ENCODE measurements at places on chromosomes 16 and 17. TPM values are rescaled to one million over a fixed set of nuclear protein-coding genes. Genes with fewer than 3 reads are reported as not detected.

MYCBPAP gene
- polyA plus RNA-seq = 9.1 TPM

SLC16A6 gene
- polyA plus RNA-seq = 0.77 TPM

VTN gene
- 0.72 TPM for polyA plus RNA-seq

OR1A1 gene
- polyA plus RNA-seq = not detected

GPR142 gene
- polyA plus RNA-seq = not detected

NCBP3 gene
- 104 TPM for polyA plus RNA-seq

FZD2 gene
- polyA plus RNA-seq = 30.5 TPM

CCL5 gene
- 4.7 TPM for polyA plus RNA-seq

OXLD1 gene
- 13.2 TPM for polyA plus RNA-seq

TPSD1 gene
- not detected for polyA plus RNA-seq

PRSS8 gene
- polyA plus RNA-seq = 108 TPM

ARHGAP27 gene
- 30.3 TPM for polyA plus RNA-seq

TIMP2 gene
- polyA plus RNA-seq = 196 TPM

NOG gene
- polyA plus RNA-seq = 1.1 TPM

TMEM132E gene
- polyA plus RNA-seq = 0.13 TPM

EPN2 gene
- 50.2 TPM for polyA plus RNA-seq

ZPBP2 gene
- not detected for polyA plus RNA-seq

ZG16B gene
- polyA plus RNA-seq = 0.85 TPM

PLEKHH3 gene
- 41.5 TPM for polyA plus RNA-seq

Data from left lung (tissue), 14 donors.